ENCODE measurements at places on chromosomes 3 and 15.

DNA sequence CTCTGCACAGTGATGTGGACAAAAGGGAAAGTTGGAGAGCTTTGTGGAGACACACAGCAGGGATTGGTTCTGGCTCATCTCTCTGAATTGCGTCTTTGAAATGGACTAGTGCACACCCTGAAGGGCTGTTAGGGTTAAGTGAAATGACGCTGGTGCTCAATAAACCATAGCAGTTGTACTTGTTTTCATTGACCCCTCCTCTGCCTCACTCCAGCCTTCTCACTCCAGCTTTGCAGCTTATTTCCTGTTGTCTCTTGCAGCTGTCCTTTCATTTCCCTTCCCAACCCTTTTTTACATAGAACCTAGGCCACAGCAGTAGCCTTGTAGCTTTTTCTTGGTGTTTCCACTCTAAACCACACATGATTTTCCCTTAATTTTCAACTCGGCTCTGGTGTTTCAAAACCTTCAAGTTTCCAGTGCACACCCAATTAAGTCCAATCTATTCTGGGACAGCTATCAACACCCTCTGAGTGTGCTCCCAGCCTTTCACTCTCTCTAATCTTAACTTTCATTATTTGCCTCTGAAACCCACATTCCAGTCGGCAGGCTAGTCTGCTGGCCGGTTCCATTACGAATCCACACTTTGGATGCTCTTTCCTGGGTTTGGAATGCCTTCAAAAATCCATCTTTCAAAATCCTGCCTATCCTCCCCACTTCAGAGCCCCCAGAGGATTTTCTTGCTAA is 6.4 kb downstream of the C3orf52 start:
- no peak for DNase-seq

DNA sequence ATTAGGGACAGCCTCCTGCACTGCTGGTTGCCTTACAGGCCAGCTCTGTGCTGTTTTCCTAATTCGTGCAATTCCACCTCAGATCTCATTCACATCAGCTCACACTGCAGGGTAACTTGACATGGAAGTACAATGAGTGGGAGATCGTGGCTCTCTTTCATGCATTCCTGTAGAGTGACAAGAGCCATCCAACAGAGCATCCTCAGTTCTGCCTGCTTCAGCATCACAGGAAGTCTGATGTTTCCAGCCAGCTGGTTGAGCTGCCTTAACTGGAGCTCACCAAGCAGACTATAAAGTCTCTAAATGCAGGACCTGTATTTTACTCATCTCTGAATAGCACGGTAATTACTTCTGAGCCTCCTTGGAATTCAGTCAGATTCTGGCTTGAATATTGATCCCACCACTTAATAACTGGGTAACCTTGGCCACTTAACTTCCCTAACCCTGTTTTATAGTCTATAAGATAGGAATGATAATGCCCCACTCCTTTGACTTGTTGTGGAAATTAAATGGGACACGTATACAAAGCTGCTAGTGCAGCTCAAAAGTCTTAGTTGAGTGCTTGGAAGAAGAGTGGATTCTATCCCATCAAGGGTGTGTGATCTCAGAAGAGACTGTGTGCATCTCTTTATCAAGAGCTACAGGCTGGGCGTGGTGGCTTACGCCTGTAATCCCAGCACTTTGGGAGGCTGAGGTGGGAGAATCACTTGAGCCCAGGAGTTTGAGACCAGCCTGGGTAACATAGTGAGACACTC is 1.4 kb upstream of the DIS3L start:
- DNase-seq = no peak

- DNase-seq = no peak
Measured at GRCh38 chr15:61983081-61983480, 77.2 kb downstream of the VPS13C start.

DNA sequence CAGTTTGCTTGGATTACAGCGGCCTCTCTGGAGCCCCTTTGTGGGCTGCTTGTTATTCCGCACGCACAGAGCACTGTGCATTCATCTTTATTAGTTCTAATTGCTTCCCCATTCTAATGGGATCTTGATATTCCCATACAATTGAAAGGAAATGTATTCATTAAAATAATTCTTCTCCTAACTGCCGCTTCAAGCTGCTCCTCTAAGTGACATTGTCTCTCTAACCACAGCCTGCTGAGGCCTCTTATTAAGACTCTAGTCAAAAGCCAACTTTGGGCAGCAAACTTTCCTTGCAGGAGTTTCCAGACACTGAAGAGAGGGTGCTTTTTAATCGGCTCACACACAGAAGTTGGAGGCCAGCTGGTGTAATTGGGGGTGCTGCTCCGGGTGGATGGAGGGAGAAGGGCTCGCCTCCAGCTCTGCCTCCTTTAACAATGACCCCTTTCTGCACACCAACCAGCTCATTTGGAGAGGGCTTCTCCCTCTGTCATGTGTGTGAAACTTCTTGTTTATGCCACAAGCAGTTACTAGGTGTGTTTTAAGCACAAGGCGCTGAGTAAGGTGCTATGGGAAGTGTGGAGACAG is 5.6 kb upstream of the MAGEF1 start:
- DNase-seq = no peak

DNA sequence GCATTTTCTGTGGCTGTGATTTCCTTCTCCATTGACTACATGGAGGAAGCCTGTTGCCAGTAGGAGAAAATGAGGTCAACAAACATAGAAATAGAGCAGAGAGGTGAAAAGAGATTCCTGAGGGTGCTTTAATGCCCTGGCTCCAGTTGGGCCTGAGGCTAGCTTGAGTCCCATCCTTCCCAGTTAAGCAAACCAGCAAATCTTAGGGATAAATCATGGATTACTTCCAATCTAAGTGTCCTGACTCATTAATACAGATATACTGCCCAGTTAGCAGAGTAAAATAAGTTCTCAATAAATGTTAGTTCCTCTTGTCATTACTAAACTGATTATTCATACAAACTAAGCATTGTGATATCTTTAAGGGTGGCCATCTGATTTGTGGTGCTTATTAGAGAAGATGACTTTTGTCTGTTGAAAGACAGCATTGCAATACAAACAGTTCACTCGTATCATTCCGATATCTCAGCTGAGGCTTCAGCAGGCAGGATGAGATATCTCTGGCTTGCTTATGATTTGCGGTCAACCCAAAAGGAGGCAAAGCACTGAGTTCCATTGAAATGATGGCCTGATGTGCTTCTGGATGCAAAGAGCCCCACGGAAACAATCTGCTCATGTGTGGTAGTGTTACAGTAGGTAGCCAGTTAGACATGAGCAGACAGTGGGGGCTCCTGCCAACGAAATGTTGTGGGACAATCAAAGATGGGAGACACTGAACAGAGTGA is 6.6 kb upstream of the STARD5 start:
- DNase-seq = no peak

- no peak for DNase-seq
Measured at GRCh38 chr3:2568929-2569328, 470.3 kb downstream of the CNTN4 start.

- DNase-seq = no peak
Measured at GRCh38 chr3:23537101-23537551, 268.6 kb upstream of the UBE2E1 start.

DNA sequence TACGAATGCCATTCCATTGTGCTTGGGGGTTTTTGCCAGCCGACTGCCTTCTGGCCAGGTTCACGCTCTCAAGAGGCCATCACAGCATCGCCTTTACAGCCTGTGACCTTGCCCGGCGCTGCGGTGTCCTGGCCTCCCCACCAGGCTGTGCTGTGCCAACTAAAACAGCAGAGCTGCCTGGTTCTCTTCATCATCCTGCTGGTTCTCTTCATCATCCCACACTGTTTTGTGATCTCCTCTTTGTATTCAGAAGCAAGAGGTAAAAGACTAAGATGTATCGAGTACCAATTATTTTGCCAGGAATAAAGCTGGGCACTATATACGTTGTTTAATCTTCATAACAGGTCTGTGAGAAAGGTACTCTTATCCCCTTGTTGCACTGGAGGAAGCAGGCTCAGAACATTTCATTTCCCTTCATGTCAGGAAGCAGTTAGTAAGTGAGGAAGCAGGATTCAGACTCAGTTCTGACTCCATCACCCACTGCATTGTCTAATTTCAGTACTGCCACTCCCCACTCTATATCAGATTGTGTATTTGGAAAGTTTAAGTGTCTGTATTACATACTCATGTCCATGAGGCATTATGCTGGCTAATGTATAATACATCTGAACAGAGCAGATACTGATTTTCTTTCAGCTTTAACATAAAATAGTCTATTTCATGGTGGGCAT is 92.7 kb downstream of the LRRC28 start:
- no peak for DNase-seq

DNA sequence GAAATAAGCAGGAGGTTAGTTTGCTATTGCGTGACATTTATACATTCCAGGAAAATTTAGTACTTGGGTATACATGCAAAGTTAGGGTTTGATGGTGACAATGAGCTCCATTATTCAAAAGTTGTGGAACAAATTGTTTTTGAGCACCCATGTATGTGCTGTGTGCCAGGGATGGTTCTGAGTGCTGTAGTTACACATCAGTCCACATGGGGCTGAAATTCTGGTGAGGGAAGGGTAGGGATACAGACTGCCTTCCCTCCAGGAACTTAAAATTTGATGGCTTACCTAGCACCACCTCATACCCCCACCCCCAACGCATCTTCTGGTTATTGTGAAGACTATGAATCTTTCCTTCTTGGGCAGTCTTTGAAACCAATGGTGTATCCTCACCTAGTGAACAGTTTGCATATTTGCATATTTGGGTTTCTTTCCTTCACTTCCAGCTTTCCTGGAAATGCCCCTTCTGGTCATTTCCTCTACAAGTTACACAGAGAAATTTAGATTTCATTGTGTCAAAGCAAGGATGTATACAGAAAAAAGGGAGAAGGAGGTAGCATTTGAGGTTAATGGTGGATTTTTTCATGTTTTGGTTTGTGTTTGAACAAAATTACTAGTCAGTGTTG is 222.0 kb upstream of the IL12A start:
- no peak for DNase-seq

- DNase-seq = no peak
Measured at GRCh38 chr3:167851171-167851570, 115.7 kb downstream of the SERPINI1 start.

DNA sequence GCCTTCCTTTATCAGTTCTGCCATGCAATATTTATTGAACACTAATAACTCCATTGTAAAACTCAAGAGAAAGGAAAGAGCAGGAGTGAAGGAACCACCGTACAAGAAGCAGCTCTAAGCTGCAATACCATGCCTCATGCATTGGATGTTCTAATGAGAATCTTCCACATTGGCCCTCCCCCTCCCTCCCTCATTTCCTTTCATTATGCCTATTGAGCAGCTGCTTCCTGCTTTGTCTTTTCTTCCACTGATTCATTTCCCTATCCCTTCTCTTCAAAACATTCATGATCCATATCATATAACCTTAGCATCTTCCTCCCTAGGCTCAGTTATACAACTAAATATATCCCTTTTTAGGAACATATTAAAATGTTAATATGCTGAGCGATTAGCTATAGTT is 698.7 kb upstream of the GOLIM4 start:
- no peak for DNase-seq

GRCh38 chr3:52237657-52238172 is 1.2 kb downstream of the TWF2 start:
- no peak for DNase-seq

DNA sequence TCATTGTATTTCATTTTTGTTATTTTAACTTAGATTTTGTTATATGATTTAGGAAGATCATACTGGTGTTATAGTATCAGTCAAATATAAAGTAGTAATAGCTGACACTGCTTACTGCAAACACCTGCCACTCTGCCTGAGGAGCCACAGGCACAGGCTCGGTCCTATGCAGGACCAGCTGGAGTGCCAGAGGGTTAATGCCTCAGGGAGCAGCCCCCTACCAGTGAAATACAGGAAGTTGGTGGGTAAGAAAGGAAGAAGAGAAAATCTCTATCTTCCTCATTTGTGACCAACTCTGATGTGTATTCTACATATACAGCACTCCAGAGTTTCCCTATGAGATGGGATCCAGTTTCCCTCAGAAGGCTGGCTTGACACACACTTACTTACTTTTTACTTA is 593.3 kb downstream of the UNC13C start:
- DNase-seq = no peak

- DNase-seq = no peak
Measured at GRCh38 chr15:60091911-60092310, 87.8 kb downstream of the FOXB1 start.

DNA sequence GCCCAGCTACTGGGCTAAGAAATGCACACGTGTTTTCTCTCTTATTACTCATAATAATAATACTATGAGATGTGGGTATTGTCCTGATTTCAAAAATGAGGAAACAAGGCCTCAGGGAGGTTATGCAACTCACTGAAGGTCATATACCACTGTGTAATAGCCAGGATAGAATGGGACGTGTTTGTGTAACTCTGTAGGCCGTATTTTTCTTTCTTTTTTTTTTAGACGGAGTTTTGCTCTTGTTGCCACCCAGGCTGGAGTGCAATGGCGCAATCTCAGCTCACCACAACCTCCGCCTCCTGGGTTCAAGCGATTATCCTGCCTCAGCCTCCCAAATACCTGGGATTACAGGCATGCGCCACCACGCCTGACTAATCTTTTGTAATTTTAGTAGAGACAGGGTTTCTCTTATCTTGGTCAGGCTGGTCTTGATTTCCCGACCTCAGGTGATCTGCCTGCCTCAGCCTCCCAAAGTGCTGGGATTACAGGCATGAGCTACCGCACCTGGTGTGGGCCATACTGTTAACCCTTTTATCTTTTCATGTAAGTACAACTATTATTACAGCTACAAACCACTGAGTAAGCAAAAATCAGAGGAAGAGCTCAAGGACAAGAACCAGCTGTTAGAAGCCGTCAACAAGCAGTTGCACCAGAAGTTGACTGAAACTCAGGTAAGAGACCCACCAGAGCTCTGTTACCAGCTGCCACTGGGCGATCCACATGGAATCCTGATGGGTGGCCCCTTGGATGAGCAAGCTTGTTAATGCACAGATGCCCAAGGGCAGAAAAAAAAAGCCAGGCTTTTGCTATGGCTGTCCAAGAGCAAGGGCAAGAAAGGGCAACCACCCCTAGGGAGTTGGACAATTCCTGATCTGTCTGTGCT is 6.7 kb downstream of the KNSTRN start:
- no peak for DNase-seq

- DNase-seq = no peak
Measured at GRCh38 chr3:138361561-138361971, 13.2 kb downstream of the MRAS start.

All from retinal pigment epithelial cell (primary cell).